ENCODE measurements at places on chromosomes 5 and 9.

DNA sequence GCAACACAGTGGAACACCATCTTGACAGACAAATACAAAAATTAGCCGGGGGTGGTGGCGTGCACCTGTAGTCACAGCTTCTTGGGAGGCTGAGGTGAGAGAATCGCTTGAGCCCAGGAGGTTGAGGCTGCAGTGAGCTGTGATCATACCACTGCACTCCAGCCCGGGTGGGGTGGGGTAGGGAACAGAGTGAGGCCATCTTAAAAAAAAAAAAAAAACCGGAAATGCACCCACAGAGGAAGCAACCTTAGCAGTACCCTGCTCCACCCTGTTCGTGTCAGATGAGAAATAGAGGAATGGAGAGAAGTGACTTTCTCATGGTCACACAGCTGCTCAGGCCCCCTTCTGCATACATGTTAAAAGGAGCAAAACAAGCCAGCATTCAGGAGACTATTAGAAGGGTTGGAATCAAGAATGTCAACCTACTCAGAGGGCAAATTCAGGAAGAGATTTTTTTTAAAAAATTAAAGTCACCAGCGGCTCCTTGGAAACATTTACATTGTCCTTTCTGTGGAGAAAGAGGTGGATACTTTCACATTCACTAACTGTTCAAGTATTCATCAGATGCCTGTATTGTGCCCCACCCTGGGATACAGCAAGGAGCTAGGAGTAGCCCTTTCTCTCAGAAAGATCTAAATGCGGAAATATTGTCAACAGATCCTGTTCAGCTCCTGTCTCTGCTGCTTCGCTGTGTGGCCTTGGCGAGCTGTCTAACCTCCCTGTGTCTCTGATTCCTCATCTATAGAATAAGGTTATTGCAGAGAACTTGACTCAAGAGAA is 41.0 kb downstream of the CYFIP2 start:
- no peak for DNase-seq

- DNase-seq = no peak
Measured at GRCh38 chr5:126846344-126846743, 69.4 kb downstream of the LMNB1 start.

GRCh38 chr9:33435821-33436277 is 11.5 kb downstream of the AQP3 start:
- DNase-seq = no peak

GRCh38 chr5:154618696-154619095 is 136.5 kb upstream of the LARP1 start:
- DNase-seq = no peak

- no peak for DNase-seq
Measured at GRCh38 chr5:172370237-172370640, 84.1 kb downstream of the SH3PXD2B start.

- no peak for DNase-seq
Measured at GRCh38 chr9:95923794-95924193, 48.3 kb downstream of the ERCC6L2 start.

DNA sequence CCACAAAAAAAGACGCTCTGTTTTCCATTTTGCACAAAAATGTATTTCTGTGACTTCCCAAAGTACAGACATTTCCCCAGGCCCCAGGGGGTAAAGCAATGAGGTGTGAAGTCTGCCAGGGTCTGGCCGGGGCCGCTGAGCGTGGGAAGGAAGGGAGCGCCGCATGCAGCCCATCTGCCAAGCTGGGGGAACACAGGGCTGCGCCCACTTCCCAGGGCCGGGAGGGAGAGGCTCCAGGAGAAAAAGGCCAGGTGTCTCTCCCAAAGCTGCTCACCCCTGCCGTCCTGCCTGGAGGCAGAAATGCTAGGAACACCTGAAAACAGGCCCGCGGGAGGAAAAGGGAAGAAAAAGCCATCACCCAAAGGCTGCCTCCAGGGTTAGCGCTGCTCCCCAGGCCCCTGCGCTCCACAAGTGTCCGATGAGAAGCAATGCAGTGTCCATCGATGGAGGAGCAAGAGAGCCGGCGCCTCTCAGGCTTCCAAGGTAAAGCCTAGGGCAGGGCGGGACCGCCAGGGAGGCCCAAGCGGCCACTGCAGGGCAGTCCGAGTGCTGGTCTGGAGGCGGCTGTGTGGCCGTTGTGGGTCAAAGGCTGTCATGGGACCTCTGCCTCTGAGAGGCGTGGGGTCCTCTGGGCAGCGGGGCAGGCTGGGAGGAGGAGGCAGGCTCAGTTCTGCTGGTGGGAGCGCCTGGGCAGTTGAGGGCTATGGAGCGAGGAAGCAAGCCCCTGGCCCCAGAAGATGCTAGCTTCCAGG is 6.0 kb upstream of the ZDHHC12 start:
- DNase-seq = no peak

DNA sequence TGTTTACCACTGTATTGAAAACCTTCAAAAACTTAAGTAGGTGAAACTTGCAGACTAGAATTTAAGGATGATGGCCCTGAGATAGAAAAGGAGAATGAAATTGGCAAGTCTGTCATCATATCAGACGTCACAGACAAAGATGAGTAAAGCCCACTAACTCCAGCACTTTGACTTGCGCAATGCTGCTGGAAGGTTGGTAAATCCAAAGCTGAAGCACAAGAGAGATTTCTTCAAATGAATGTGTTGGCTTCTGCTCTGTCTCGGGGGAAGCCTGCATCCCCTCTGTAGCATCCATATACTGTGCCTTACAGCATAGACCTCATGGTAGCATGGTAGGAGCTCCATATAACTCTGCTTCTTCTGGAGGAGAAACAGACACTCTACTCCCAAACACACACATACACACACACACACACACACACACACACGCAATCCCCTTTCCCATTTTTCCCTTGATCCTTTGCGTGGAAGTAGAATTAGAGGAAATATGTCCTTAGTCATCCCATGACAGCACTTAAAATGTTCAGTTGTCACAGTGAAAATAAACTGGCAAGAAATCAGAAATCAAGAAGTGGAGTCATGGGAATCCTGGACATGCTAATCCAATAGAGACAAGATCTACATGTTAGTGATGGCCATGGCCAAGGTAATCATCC is 241.5 kb downstream of the NR3C1 start:
- no peak for DNase-seq

- DNase-seq = no peak
Measured at GRCh38 chr5:172776235-172776594, 5.2 kb upstream of the DUSP1 start.

GRCh38 chr9:124286292-124286931 is 28.7 kb downstream of the NEK6 start:
- DNase-seq = peak; percentile 31

DNA sequence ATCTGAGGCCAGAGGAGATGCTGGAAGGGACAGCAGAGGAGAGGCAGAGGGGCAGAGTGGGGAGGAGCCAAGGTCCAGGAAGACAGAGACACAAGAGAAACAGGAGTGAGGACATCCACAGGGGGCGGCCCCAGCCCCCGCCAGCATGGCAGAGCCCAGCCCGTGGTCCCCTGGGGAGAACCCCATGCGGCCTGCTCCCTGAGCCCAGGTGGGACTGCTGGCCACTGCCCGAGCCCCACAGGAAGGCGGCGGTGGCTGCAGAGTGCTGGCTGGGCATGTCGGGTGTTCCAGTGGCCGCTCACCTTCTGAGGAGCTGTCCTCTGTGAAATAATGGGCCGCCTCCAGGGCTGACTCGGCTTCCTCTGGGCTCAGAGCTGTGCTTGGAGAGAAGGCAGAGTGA is 8.9 kb upstream of the MRNIP start:
- no peak for DNase-seq

DNA sequence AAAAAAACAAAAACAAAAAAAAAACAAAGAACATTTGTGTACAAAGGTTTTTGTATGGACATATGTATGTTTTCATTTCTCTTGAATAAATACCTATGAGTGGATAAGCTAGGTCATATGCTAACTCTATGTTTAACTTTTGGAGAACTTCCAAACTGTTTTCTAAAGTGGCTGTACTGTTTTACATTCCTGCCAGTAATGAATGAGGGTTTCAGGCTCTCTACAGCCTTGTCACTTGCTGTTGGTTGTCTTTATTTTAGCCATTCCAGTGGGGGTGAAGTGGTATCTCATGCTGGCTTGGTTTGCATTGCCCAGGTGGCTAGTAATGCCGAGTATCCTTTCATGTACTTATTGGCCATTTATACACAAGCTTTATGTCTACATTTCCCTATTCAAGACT is 9.1 kb upstream of the TRIO start:
- DNase-seq = no peak

DNA sequence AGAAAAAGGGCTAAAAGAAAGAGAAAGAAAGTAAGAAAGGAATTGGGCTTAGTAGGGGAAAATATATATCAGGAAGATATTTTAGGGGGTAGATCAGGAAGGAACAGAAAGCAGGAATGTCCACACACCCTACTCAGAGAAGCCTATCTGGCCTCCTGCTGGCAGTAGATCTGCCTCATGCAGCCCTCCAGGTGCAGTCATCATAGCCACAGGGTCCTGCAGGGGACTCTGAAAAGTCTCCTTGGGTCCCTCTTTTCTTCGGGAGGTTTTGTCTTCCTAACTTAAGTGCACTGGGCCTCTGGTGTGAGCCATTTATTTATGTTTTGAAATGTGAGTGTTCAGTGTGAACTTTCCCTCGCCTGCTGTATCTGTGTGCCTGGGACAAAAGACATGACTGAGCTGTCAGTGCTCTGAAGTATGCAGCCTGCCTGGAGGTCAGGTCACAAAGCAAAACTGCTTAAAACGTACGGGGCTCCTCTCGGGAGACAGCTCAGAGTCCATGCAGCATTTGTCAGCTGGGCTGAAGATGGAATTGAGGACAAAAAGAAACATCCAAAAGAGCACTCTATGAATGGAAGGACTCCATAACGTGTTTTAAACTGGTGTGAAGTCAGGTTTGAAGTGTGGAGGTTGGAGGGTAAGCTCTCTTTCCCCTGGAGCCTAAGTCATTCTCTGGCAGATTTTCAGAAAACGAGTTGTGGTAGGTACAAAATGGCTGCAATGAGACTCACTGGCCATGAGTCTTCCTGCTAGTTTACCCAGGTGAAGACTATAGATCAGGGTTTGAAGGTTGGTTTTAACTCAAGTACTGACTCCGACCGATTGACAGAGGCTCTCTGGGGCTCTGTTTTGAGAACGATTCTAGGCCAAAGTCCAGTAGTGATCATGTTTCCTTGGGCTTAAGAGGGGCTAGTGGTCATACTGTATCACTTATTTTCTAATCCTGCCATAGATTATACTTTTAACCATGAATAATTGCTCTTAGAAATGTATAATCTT is 151.8 kb upstream of the GDNF start:
- no peak for DNase-seq

GRCh38 chr5:308672-309271 is 12.7 kb upstream of the AHRR start:
- DNase-seq = no peak

- no peak for DNase-seq
Measured at GRCh38 chr5:115543365-115544042, 1.1 kb downstream of the FEM1C start.

GRCh38 chr5:72187388-72188075 is 80.3 kb downstream of the MAP1B start:
- no peak for DNase-seq

DNA sequence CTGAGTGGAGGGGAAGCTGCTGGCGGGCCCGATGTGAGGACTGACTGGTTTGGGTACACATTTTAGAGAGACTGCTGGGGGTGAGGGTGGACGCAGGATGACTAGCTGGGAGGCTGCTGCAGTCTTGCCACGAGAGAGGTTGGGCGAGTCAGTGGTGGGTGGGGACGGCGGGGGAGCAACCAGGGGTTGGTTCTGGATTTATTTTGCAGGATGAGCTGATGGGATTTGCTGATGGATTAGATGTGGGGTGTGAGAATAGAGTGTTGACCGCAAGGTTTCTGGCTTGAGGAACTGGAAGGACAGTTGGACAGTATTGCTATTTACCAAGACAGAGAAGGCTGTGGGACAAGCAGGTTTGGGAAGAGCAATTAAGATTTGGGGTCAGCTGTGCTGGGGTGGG is 5.8 kb upstream of the NDST1 start:
- DNase-seq = no peak

GRCh38 chr9:109708451-109708945 is 71.5 kb upstream of the PALM2AKAP2 start:
- DNase-seq = no peak

DNA sequence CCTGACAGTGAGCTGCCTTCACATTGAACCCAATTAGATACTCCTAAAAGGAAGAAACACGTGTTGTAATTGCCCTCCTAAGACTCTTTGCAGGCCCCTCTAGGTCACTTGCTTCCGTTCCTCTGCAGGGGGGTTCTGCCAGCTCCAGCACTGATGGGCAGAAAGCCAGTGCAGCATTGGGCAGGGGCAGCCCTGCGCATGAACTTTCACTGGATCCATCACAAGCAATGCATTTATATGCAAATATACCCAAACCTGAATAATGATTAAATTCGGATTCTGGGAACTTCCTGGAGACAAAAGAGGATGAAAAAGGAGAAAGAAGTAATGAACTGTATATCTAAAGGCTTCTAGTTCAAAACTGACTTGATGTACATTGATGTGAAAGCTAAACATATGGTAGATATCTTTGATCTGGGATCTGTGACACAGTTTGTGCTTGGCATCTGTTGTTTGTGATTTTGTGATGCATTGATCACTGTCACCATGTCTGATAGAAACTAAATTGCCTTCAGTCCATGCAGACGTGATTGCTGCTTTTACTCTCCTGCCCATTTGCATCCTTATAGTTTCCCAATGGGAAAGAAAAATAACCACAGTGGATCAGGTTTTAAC is 313.4 kb downstream of the DEPDC1B start:
- no peak for DNase-seq

DNA sequence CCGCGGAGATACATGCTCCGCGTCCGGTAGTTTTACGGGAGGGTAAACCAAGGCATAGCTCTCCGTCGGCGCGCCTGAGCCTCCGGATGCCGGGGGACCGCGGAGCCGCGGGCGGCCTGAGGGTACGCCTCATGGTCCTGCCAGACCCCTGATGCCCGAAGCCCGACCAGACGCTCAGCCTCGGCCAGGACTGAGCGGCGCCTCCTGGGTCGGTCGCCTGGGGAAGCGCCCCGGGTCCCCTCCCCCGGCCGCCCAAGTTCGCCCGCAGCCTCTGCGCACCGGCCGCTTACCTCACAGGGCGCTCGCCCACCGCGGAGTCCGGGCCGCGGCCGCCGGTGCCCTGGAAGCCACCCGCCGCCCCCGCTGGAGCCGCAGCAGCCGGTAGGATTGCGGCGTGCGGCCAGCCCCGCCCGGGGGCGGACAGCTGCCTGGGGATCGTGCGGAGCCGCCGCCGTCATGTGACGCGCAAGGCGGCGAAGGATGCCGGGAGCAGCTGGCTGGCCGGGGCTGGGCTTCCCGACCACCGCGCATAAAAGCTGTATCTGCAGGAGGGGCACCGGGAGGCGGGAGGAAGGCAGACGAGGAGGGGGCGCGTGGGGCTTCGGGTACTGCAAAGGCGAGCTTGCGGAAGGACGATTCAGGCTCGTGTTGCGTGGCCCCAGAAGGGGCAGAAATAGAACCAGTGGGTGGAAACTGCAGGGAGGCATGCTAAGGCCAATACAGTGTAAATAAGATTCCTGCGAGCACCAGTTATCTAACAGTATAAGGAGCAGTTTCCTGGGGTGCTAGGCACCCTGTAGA is at the start of gene FBXO10:
Gene FBXO10, minus strand, starts transcription at position 460 of the 801 bp plus-strand sequence. CDS start 34,612 bp downstream, outside the sequence.
- DNase-seq = no peak

- no peak for DNase-seq
Measured at GRCh38 chr9:116320290-116320689, 166.7 kb downstream of the PAPPA start.

Measured in stimulated activated CD8-positive, alpha-beta memory T cell treated with anti-CD3 and anti-CD28 coated beads, Interleukin-4, amount 100 ng/mL, for 4 hours (primary cell).